ENCODE measurements at places on chromosomes 1 and 21.

DNA sequence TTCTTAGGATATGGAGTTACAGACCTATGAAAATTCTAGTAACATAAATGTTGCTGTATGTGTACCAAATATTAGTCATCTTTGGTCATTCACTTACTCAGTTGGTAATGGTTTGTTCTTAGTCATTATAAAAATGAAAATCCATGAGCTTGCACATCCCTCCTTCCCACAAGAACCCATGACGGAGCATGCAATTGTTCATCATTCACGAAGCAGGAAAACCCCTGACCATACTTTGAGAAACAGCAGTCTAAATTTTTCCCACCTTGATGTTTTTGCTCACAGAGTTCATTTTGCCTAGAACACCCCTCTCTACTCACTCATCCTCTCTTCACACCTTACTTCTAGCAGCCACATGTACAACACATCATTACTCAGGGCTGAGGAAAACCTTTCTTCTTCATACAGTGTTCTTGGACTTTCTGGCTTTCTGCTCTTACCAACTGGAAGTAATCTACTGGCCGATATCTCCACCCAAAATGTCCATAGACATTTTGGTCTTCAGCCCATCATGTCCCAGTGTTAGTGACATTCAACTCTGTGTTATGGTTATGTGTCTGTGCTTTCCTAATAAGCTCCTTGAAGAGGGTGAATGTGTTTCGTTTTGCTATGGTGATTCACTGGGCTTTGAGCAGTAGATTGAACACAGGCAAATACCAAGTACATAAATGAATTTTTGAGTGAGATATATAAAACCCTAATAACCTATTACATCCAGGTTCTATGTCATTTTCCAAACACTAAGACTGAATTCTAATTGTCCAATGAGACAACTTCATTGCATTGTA lies 189.9 kb downstream of the ZC3H11B start:
- DNase-seq = peak; percentile 10

GRCh38 chr1:161198897-161199431 lies at the start of gene ADAMTS4:
ADAMTS4 (minus strand) TSS chr1:161199054; CDS start chr1:161198627, 427 bp downstream.
- DNase-seq = no peak

- no peak for DNase-seq
Observed at GRCh38 chr1:166384948-166385347, 218.1 kb upstream of the FAM78B start.

- DNase-seq = no peak
Observed at GRCh38 chr1:55305735-55306134, 90.6 kb upstream of the USP24 start.

DNA sequence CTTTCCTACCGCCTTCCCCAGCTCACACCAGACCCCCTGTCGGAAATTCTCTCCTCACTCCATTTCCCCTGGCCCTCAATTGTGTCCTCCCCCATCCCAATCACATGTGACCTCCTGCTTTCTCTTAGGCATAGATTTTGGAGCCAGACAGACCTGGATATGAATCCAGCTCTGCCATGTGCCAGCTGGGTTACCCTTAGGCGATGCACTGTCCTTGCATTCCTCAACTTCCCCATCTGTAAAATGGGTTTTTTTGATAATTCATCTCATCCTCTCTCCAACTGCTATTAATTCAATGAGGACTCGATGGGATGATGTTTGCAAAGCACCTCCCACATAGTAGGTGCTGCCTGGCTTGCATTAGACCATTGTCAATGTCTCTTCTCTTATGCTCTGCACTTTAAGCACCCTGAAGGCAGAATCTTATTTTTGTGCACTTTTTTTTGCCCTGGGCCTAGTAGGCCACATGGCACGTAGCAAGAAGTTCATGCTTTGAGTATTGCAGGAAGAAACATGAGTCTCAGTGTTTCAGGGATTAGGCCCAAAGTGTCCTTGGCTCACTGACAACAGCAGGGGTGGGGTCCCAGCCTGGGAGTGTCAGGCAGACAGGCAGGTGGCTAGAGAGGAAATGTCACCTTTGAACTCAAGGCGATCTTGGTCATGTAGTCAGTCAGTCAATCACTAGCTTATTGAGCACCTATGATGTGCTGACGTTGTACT lies 47.6 kb downstream of the TAS1R2 start:
- DNase-seq = no peak

DNA sequence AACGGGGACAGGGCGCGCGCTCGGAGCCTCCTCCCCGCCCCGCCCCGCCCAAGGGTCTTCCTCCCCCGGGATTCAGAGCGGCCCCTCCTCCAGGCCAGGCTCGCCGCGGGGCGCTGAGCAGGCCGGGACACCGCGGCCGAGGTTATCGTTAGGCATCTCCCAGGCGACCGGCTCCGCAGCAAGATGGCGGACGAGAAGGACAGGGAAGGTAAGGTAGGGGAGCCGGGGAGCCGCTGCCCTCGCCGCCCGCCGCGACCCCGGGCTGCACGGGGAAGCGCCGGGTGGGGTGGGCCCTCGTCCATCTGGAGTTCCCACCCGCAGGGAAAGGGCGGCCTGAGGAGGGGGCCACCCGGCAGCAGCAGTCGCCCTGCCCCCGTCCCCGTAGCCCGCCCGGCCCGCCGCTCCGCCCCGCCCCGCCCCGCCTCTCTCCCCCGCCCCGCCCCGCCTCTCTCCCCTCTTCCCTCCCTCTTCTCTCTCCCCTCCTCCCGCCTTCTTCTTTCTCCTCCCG lies 105.9 kb upstream of the HNRNPU start:
- DNase-seq = peak; percentile 81

GRCh38 chr21:19130379-19131028 lies 726.9 kb upstream of the TMPRSS15 start:
- DNase-seq = no peak

GRCh38 chr1:201614262-201615015 lies 75.5 kb downstream of the NAV1 start:
- no peak for DNase-seq

- DNase-seq = no peak
Observed at GRCh38 chr1:232280910-232281309, 349.0 kb downstream of the SIPA1L2 start.

DNA sequence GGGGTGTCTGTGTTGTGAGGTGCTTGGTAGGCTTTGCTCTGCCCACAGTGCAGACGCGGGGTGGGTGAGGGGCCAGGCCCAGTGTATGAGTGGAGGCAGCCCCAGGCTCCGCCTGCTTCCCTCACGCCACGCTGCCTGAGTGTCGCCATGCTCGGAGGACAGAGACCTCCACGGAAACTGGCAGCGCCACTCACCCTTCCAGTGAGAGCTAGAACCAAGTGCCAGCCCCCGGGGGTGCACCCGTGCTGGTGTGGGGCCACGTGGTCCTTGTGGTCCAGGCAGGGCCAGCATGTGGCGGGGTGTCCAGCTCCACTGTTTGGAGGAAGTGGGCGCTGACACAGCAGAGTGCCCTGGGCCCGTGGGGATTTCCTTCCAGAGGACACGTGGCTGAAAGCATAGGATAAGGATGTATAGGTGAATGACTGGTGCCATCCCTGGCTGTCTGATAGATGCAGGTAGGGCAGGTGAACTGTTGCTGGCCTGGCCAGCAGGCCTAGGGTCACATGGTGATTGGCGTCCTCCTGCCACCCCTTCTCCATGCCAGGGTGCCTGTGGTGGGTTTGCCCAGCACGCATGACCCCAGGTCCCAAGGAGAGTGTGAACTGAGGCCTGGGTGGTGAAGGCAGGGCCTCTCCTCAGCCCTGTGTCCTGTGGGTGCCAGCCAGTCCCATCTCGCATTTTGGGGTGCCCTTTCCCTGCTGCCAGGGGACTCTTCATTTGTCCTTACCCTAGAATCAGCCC lies 3.8 kb downstream of the LRRC3 start:
- no peak for DNase-seq
